ENCODE measurements at places on chromosomes 16 and 17. TPM values are rescaled to one million over a fixed set of nuclear protein-coding genes. Genes with fewer than 3 reads are reported as not detected.

EVPLL gene
- total RNA-seq: not detected

SDK2 gene
- total RNA-seq: 0.50 TPM

CCL17 gene
- total RNA-seq: not detected

TAT gene
- not detected for total RNA-seq

METRN gene
- 8.2 TPM for total RNA-seq

DNA sequence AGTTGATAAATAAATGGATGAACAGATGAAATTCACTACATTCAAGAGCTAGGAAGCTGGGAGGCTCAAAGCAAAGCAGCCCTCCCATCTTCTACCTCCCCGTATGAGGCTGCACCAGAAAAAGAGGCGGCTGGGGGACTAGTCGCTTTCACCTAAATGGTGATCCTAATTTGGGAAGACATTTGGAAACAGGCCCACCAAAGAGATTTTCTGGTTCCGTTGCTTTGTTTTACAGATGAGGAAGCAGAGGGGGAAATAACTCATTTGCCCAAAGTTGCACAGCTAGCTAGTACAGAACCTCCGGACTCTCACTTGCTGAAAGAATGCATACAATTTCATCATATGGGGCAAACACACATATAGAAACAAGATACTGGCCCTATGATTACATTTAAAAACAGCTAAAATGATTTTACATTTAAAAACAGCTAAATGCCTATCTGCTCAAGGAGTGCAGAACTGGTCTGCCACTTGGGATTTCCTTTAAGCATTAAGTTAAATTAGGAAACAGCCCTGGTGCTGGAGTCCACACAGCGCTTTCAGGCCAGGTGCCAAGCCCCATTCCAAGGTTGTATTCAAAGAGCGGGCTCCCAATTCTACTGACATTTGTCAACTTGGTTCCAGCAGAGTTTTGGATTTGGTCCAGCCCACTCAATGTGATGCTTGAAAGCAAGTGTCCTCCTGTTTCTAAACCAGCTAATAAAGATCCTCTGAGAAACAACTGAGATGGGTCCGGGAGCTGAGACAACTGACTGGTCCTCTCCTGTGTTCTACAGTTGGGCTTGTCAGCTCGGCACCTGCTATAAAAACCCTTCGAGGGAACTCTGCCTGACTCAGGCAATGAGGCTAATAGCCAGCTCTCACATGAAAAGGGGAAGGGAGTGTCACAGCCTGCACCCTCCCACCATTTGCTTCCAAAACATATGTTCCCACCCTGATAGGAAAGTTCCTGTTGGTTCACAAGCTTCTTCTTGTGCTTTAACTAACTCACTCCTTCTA, 11.7 kb downstream of the ERN1 start:
- DNase-seq: no peak

- no peak for DNase-seq
These were observed 243.9 kb upstream of the MYOCD start for GRCh38 chr17:12421646-12422306.

GRCh38 chr16:19844945-19845641, 39.6 kb downstream of the GPRC5B start:
- no peak for DNase-seq

GRCh38 chr16:27405546-27406451, 3.8 kb downstream of the IL21R start:
- peak; percentile 95 for DNase-seq

DNA sequence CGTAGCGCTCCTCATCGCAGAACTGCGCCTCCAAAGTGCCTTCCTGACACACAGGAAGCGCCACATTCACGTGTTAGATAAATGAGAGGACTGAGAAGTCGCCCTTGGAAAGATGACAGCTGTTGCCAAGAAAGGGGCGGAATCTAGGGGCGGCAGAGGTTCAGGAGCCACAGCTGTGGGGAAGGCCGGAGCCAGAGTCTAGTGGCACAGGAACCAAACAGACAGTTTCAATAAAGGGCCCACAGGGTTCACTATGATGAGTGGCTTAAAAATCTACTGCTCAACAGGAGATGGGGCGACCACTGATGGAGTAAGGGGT, 4.7 kb downstream of the FLCN start:
- DNase-seq: no peak

- no peak for DNase-seq
These were observed 16.9 kb upstream of the CCL22 start for GRCh38 chr16:57341441-57342303.

DNA sequence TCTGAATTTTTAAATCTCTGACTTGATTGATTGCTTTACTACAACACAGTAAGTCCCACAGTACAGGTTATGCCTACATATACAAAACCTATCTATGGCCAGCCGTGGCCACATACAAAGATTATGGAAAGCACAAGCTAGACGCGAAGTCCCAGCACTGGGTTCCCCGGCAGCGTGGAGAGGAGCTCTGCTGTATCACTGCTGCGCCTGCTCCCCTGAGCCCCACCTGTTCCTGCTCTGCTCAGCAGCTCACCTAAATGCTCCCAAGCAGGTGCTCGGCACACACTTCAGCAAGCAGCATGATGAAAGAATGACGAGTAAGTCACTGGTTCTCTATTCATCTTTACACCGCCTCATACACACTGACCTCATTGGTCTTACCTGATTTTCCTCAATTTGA, 20.6 kb downstream of the ZDHHC7 start:
- DNase-seq: no peak

DNA sequence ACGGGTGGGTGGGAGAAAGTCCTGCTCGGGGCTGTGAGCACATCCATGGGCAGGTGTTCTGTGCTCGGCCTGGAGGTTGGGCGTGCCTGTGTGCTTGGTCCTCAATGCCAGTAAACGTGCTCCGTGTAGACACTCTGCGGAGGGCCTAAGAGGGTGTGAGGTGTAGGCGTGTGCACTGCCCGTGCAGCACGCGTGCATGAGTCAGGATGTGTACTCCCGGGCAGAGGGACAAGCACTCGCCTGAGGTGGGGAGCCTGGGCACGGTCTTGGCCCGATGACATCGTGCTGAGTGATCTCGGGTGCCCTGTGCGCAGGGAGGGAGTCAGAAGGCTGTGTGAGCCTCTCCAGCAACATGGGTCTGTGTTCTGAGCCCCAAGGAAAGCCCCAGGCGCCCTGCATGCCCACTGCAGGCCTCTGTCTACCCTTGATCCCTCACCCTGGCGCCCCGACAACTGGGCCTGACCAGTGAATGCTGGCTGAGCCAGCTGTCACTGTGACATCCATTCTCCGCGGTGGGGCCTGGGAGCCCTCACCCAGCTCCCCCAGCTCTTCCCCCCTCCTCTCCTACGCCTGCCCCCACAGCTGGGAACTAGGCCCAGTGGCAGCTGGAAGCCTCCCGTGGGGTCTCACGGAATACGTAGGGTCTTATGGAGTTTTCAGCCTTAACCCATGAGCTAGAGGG, 23.5 kb upstream of the NXPH3 start:
- DNase-seq: no peak

DNA sequence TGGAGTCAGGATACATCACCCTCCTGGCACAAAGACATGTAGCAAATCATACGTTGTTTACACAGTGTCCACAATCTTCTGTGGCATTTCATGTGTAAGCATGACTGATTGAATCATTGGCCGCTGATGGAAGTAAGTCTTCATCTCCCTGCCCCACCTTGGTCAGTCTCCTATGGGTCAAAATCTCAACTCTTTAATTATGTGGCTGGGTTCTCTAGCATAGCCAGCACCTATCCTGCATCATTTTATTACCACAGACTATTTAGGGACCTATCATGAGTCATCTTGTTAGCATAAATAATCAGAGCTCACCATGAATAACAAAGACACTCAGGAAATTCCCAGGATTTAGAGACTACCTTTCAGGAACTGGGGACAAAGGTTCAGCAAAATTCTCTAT, 15.9 kb downstream of the TANC2 start:
- no peak for DNase-seq

DNA sequence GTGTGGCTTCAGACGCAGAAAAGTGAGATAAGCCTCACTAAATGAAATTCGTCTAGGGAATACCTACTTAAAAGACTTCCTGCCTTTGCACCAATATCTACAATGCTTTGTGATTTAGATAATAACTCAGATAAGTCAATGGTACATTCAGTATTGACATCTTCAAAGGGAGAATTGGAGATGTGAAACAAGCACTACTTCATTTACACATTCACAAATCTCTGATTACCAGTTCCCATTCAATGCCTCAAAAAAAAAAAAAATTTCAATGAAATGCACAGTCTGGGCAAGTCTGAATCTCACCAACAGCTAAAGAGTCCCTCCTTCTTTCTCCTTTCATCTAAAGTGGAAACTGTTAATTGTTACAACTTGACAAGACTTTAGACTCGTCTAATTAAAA, 3.7 kb downstream of the PHF12 start:
- no peak for DNase-seq

GRCh38 chr16:19771796-19772195, 53.7 kb downstream of the IQCK start:
- DNase-seq: no peak

DNA sequence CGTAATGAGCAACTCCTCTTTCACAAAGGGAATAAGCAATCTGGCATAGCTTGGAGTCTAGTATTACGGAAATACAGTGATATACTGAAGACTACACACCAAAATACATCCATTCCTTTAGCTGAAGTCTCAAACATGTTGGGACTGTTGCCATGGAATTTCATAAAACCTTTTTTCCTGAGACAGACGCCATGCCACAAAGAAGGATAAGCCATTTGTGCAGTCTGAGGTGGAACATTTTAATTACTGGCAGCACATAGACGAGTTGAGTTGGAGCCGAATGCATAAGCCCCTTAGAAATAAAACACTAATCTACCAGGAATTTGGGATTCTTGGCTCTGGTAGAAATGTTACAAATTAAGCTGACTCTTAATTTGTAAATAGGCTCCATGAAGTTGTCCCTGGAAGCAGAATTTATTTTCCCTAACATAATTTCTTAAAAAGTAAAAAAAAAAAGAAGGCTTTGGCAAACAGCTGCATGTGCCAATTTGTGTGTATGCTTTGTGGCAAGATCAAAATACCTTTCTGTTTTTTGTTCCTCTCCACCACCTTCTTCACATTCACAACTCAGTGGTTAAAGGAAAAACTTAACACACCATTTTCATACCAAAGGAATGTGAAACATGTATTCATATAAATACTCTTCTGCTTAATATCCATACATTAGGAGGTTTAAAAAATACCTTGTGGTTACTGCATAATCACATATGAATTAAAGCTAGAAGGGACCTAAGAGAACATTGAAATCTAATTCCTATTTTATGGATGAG, 25.5 kb downstream of the GRB7 start:
- no peak for DNase-seq

Measured in activated naive CD4-positive, alpha-beta T cell treated with anti-CD3 and anti-CD28 coated beads for 36 hours (primary cell).